ENCODE measurements at places on chromosomes 12 and 14.

- DNase-seq, result no peak
Measured at GRCh38 chr12:78062786-78063185, 232.1 kb downstream of the NAV3 start.

DNA sequence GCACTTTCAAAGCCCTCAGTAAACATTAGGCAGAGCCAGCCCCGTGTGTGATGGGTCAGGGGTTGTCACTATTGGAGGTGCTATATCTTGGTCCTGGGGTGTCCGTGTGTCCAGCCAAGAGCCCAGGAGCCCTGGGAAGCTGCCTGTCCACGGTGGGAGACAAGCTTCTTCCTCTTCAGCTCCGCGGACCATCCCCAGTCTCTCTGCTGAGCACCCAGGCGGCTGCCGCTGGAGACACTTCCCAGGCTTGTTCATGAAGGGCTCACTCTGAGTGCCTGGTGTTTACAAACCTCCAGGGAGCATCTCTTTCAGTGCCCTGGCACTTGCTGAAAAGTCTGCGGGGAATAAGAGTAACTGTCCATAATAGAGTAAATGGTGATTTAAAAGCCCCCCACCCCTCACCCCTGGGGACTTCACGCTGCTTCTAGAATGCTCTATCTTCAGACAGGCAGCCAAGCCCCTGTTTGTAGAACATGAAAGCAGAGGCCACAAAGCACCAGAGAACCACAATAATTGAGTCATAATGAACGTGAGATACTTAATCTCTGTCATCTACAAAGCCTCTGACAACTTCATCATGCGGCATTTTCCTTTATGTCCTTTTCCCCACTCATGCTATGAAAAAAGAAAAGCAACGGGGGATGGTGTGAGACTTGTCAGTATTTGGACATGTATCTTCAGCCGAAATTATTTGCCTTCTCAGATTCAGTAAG is 178.6 kb downstream of the TMEM132C start:
- DNase-seq, result no peak

DNA sequence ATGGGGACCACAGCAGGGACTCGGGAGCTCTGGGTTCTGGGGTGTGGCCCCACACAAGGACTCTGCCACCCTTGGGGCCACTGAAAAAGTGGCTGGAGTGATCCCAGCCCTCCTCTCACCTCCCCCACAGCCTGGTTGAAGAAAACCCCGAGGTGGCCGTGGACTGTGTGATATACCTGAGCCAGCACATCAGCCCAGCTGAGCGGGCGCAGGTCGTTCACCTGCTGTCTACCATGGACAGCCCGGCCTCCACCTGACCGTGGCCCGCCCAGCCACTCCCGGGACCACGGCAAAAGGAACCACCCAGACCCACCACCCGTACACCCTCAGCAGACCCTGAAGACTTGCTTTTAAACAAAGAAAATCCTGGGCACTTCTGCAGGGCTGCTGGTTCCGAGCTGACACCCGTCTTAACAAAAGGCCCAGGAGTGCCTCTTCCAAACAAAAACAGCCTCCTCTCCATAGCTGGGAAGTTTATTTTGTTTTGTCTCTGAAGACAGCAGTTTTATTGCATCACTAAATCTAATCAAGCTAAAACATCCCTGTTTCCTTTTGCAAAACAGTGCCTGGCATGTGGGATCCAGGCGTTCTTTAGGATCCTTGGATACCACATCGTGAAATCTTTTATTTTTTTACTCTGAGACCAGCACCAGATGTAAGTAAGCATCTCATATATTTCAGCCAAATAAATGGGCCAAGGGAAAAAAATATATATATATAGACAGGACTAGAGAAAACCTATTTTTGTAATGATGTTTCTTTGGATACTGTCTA is 42.8 kb downstream of the FOXN4 start:
- no peak for DNase-seq

DNA sequence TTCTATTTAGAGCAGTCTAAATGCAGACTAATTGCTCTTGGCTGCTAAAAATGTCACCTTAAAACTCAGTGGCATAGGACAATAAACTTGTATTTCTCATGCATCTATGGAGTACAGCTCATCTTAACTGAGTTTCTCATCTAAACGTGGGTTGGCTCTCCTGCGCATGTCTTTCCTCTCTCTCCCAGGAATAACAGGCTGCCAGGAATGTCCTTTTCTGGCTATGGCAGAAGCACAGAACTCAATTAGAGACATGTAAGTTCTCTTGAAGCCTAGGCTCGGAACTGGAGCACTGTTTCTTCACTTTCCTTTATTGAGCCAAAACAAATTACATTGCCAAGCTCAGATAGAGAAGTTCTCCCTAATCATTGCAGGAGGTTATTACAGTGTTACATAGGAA is 722.3 kb upstream of the FLRT2 start:
- no peak for DNase-seq

DNA sequence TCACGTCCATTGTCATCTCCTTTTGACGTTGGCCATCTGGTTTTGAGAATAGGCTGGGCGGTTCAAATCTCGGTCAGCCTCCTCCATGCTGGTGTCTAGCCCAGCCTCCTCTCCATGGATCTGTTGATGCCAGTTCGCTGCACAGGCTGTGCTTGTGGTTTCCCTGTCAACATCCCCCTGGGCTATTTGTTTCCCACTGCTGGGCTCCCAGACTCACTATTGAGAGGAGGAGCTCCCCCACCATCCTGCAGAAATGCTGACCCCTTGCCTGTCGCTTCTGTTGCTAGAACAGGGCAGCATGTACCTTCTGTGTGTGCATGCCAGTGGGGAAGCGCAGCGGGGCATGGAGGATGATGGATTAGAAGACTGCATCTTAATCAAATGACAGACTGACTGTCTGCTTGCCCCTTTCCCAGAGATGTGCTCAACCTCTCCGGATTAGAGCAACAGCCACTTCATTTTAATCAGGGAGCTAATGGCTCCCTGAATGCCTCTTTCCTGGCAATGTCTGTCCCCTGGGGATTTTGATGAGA is 170.5 kb downstream of the TSPAN9 start:
- no peak for DNase-seq

DNA sequence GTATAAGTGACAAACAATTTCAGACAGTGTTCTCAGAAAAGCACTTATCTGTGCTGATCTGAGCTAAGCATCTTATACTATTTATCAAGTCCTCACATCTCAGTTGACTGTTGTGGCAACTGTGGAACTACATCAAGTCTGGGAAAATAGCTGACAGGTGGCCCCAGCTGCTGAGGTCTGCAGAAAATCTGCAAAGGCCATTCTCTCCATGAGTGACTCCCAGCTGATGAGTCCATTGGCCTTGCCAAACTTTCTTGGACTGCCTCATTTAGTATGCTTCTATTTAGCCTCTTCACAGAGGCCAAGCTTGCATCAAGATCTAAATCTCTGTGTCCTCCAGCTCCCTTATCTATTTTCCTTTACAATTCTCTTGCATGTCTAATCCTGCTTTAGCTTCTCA is 174.5 kb upstream of the RBM19 start:
- no peak for DNase-seq

DNA sequence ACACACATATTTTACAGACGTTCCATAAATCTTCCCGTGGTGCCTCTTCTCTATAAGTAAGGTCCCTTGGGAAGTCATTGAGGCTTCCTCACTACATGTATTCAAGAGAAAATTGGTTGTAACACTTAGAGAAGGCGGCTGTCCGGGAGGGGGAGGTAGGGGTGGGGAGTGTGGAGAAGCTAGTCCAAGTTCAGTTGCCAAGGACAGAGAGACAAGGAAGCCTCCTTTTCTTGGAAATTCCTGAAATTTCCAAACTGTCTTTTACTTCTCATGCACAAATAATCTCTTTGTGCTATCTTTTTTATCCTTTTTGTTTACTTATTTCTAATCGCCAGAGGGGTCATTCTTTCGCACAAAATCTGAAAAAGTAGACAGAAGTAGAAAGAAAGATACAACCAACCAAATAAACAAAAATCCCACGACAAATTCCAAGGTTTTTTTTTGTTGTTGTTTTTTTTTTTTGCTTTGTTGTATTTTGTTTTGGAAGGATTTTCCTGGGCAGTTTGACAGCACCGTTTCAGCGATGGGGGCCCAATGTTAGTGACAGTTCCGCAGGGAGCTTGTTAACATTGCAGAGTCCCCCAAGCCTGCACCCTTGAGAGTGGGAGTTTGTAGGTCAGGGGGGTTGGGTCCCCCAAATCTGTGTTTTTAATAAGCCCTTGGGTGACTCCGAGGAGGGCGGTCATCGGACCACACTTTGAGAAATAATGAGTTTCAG is 45.2 kb downstream of the MAP1LC3B2 start:
- DNase-seq, result no peak

- no peak for DNase-seq
Measured at GRCh38 chr12:116628989-116629388, 69.8 kb downstream of the MAP1LC3B2 start.

GRCh38 chr12:53327435-53328042 is 6.1 kb upstream of the AAAS start:
- DNase-seq, result no peak

- DNase-seq, result no peak
Measured at GRCh38 chr14:99475179-99475578, 5.5 kb downstream of the SETD3 start.

GRCh38 chr14:90534091-90534837 is 137.4 kb downstream of the CALM1 start:
- no peak for DNase-seq

DNA sequence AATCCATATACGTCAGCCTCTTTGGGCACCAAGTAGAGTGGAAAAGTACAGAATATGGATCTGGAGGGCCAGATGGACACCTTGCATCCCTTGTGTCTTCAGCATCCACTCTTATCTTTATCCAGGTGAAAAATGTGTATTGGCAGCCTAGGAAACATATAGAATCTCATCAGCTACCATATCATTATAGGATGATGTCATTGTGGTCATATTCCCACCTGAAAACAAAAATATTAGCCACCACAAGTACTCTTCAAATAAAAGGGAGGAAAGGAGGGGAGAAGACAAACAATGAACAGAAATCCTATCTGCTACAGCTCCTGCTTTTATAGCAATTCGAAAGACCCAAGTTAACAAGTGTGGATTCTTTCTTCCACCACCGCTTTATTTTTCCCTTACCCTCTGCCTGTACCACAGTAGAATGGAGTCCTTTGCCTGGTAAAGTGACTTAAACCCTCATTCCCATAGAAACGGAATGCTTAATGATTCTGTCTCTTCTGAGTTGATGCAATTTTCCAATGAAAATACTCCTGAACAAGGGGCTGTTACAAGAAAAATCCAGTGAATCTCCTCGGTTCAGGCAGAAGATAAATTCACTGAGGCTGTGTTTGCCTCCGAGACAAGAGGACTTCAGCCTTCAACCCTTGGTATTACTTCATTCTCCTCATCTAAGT is 13.8 kb upstream of the IL26 start:
- no peak for DNase-seq

- DNase-seq, result no peak
Measured at GRCh38 chr12:108131657-108132126, 2.6 kb downstream of the WSCD2 start.

- no peak for DNase-seq
Measured at GRCh38 chr14:95402578-95402977, 82.9 kb upstream of the CLMN start.

DNA sequence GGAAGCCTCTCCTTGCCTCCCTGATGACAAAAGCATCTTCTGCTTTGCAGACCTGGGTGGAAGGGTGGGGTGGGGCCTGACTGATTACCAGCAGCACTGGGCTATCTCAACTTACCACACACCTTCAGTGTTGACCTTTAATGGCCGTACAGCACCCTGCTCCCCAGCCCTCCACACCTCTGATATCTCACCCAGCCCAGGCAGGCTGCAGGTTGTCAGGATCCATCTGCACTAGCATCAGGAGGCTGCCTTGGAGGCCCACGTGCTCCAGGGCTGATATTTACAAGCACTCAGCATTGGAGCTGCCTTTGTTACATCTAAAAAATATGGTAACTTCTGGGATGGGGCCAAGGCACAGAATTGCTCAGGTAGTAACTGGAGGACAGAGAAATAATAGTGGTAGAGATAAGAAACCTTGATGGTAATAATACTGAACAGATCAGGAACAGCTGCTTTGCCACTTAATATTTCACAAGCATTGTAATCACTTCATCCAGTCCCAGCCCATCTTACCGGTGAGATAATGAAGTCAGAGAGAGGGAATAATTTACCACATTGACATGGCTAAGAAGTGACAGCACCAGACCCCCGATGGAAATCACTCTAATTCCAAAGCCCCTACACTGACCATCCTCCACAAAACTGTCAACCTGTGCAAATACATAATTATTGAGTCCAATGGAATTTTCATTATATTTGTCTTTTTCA is 125.2 kb upstream of the RFLNA start:
- DNase-seq, result no peak

- DNase-seq, result no peak
Measured at GRCh38 chr12:67515679-67516340, 132.7 kb upstream of the DYRK2 start.

DNA sequence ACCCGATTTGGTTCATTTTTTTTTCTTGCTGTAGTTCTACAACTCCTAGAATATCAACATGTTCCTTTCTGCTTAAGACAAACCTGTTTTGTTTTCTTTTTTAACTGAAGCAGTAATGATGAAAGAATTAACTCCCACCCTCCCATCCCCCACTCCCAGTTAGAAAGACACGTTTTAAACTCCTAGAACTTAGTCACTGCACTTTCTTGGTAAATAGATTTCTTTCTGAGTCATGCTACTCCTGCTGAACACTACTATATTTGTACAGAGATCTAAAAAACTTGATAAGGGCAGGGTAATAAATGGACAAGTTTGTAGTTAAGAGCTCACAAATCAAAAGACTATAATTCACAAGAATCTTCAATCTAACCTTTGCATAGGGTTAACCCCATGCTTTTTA is 118.9 kb upstream of the PTPRB start:
- no peak for DNase-seq

DNA sequence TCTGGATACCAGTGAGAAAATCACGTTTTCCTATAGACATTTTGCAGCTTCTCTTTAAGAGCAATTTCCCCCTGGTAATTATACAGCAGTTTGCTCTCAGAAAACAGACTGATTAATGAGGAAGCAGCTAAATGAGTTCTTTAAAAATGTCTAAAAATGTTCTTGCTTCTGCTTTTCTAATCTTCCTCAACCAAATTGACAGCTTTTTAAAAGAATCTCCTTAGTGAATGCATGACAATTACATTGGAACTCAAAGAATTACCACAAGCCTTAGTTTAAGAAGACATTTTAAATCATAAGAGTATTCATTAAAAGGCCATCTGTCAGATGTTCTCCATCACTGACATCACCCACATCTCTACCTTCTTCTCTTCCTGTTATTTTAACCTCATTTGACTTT is 135.8 kb upstream of the PLXNC1 start:
- no peak for DNase-seq

DNA sequence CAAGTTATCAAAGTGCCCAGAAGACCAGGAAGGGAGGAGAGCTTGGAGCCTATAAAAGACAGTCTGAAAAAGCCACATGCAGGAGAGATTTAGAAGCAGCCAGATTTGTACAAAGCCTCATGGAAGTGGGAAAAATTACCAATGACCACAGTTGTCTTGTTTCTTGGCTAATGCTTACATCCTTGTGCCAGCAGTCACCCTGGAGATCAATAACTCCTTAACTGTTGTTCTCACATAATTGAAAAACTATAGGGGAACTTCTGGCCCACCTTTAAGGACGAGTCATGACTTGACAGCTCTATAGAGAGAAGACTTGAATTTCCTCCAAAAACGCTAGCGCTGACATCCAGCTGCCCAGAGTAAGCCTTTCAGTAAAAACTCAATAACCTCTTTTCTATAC is 313.1 kb downstream of the GALC start:
- no peak for DNase-seq
